GM23248 (cell line): ENCODE measurements at places on chromosomes 5 and 9.
A peak's percentile ranks its signal among the peaks of the same experiment; 100 is the strongest.

DNA sequence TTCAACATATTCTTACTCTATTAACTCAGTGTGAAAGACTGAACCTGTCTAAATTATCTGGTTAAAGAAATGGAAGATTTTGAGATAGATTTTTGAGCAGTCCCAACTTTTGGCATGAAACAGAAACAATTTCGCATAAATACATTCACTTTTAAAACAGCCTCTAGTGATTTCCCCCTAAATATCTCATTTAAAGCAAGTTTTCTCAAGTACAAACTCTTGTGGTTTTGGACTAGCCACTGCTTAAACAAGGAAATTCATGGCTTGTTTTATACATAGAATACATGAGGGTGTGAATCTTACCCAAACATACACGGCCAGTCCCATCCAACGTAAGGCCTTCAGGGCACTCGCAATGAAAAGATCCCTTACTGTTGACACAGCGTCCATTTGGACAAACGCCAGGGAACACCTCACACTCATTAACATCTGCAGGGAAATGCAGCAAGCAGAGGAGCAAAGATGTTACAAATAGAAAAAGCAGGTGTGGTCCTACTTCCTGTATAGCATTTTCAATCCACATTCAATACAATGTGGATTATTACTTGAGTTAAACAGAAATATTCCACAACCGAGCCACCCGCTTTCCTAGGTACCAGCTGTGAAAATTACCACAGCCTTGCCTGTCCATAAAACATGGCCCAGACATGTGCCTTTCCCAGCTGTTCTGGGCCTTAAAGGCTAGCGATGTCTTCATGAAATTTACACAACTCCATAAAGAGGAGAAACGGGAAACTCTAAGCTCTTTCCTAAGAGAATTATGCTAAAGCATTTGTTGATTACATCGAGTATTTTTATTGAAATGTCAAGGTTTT, 188.8 kb downstream of the FBN2 start:
- DNase-seq = no peak

DNA sequence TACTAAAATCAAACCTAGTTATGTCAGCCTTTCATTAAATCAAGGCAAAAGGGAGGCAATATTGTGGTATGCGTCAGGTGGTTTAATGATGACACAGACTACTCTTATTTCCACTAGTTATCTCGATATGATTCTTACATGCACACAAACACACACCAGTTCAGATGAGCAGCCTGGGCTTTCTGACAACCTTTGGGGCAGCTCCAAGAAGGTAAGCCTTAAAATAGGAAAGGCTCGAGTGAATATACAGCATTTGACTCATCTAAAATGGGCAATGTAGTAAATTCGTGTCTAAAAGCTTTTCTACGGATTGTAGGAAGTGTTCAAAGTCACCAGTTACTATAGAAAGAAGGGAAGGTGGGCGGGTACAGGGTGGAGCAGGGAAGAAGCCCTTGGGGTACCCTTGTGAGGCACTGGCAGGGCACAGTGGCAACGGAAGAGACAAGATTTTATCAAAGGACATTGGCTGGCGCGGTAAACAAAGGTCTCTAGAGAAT, 1.9 kb downstream of the ANKH start:
- DNase-seq = peak; percentile 18

- no peak for DNase-seq
Observed at GRCh38 chr5:178435321-178436238, 154.6 kb downstream of the COL23A1 start.

GRCh38 chr9:14061936-14062585, 251.9 kb downstream of the NFIB start:
- no peak for DNase-seq

GRCh38 chr5:56337715-56338319, 104.7 kb upstream of the ANKRD55 start:
- no peak for DNase-seq

GRCh38 chr9:131111186-131111853, 14.1 kb upstream of the NUP214 start:
- DNase-seq = peak; percentile 24

- DNase-seq = no peak
Observed at GRCh38 chr9:93110311-93110855, 14.4 kb downstream of the CARD19 start.

- DNase-seq = peak; percentile 73
Observed at GRCh38 chr9:111661802-111662521, 557 bp downstream of the GNG10 start.

DNA sequence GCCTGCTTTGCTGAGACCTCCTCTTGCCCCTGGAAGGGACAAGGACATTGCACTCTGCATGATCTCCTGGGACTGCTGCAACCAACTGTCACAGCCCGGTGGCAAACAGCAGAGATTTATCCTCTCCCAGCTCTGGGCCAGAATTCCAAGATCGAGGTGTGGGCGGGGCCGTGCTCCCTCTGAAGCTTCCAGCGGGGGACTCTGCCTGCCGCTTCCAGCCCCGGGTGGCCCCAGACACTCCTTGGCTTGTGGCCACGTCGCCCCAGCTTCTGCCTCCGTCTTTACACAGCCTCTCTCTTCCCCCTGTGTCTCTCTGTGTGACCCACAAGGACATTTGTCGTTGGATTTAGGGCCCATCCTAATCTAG, 67.1 kb downstream of the COL5A1 start:
- DNase-seq = no peak
